ENCODE measurements at places on chromosomes 3 and 15.

DNA sequence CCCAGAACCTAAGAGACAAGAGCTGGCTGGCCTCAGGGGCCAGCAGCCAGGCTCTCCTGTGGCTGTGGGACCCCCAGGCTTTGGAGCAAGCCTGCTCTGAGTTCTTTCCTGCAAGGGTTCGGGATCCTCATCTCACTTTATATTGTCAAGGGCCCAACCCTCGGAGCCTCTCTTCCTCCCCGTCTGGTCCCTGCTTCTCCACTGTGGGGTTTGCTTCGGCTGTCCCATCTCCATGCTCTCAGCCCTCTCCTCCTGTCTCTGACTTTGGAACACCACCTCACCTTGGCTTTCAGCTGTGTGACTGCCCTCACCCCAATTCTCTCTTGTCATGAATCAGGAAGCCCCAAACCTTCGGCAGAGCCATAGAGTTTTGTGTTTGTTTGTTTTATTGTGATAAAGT lies 30.0 kb downstream of the MRAS start:
- DNase-seq = no peak

DNA sequence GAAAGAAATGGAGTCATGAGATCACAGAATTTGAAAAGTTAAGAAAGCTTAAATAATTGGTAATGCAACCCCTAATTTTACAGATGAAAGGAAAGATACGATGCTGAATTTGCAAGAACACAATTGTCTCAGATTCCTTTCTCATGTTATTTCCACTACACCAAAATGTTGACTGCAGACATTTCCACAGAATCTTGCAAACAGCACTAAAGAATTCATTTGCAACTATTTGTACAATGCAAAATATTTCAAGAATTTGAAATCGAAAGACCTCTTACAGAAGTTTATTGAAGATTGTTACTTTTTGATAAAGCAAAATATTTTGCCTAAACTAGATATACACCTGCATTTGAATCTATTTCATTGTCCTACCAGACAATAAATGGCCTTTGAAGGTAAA lies 194.1 kb upstream of the KCNMB2 start:
- DNase-seq = no peak

- DNase-seq = no peak
These were observed 90.2 kb downstream of the GABRB3 start for GRCh38 chr15:26682598-26683164.

DNA sequence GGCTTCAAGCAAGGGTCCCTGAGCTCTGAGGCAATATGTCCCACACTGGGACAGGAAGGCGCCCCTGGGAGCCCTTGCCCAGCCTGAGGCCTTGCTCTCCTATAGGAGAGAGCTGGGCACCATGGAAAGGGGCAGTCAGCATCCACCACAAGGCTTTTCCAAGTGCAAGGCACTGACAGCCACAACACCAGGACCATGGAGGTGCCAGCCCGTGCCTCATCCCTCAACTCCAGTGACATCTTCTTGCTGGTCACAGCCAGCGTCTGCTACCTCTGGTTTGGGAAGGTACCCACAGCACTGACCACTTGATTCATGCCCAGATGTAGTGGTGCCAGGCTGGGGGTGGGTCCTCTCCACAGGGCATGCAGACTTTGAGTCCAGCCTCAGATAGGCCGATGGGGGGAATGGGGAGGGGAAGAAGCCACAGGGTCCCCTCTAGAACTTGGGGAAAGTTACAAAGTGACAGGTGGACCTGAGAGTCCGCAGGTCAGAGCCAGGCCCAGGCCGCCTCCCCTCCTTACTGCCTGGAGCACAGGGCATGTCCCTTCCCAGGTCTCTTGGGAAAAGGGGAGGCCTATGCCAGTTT lies 11.8 kb downstream of the VILL start:
- DNase-seq = no peak

GRCh38 chr3:10554746-10555145 lies 49.4 kb upstream of the ATP2B2 start:
- no peak for DNase-seq

DNA sequence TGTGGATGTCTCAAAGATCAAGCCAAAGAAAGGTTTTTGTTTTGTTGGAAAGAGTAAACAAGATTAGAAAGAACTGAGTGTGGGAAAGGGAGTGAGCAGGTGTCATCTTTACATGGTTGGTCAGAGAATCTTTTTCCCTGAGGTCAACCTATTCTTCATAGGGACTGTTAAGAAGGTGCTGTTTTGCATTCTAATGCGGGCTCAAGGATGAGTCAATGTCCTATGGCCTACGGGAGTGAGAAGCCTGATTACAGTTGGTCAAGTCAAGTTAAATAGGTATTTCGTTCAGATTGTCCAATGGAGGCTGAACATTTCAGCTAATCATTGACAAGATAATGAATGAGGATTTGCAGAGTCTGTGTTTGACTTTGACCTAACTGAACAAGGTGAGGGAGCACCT lies 491.2 kb upstream of the PDZRN3 start:
- no peak for DNase-seq

DNA sequence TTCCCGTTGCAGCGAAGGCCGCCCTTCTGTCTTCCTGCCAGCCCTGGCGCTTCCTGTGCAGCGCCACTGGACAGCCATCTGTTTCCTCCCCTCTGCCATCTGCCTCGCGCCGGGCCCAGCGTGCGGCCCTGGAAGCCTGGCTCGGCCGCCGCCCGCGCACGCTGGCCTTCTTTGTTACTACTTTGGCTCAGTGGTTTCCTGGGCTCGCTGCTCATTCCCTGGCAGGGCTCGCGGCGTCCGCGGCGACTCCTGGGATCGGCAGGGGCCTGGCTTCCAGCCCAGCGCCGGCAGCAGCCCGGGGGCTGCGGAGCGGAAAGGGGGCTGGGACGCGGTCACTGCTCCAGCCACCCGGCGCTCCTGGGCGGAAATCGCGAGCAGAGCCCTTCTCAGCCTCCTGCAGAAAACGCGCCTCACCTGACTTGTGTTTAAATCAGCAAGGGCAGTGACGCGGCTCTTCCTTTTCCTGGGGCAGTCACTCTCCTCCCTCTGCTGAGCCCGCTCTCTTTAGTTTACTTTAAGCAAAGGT lies 10.0 kb downstream of the CMTM7 start:
- peak; percentile 47 for DNase-seq

- DNase-seq = no peak
These were observed 22.1 kb downstream of the HOMER2 start for GRCh38 chr15:82930461-82930860.

DNA sequence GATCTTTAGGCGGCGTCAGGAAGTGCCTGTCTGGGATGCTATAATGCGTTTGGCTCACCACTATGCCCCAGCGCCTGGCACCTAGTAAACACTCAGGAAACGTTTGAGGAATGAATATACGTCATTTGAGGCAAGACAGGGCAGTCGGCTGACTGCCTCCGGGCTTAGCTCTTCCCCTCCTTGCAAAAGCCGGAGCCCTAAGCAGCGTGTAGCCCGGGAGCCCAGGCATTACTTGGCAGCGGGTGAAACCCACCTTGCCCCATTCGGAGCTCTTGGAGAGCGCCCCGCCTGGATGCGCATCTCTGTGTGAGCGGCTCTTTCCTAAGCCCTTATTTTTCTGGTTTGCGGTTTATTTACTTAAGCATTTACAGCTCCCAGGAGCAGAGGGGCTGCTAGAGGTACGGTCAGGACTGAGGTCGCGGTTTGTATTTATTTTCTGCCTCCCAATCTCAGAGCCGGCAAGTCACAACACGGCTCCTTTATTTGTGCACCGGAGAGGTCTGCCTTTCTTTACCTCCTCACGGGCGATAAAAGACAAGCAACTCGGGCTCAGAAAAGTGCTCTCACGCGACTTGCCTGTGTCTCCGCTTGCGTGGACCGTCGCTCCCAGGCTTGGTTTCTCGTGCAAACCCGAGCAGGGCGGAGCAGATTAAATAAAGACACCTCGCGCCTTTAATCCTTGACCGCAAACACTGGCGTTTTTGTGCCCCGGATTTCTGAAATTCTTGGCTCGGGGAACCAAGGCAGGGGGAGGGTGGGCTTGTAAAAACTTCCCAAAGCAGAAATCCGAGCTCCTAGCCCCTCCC lies 737 bp upstream of the ITPR1 start:
- DNase-seq = no peak

GRCh38 chr3:52835766-52836470 lies 1.1 kb upstream of the MUSTN1 start:
- DNase-seq = no peak

Measured in activated naive CD4-positive, alpha-beta T cell treated with anti-CD3 and anti-CD28 coated beads, Interleukin-2, amount 50 U/mL, for 72 hours (primary cell).